ENCODE measurements at places on chromosomes 5 and 9. TPM values are rescaled to one million over a fixed set of nuclear protein-coding genes. Genes with fewer than 3 reads are reported as not detected.

The PCDHGA7 gene
- total RNA-seq, result not detected

The ERAP2 gene
- 108 TPM for total RNA-seq

The SGTB gene
- total RNA-seq, result 16.1 TPM

The IRX1 gene
- not detected for total RNA-seq

The IL5 gene
- not detected for total RNA-seq

The TXNDC8 gene
- not detected for total RNA-seq
